ENCODE measurements at places on chromosomes 5 and 9.

GRCh38 chr5:10069637-10070313, 179.9 kb downstream of the ATPSCKMT start:
- no peak for DNase-seq

- DNase-seq, result peak; percentile 60
Observed at GRCh38 chr9:89676281-89676680, 71.5 kb downstream of the GADD45G start.

DNA sequence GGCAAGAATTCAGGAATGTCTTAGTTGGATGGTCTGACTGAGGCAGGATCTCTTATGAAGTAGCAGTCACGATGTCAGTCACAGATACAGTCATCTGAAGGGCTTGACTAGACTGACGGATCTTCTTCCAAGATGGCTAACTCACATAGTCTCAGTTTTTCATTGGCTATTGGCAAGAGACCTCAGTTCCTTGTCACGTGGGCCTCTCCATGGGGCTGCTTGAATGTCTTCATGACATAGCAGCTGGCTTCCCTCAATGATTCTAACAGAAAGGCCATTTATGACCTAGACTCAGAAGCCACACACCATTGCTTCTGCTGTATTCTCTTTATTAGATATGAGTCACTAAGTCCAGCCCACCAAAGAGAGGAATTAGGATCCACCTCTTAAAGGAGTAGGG, 4.7 kb downstream of the APC start:
- no peak for DNase-seq

GRCh38 chr5:107565791-107566767, 104.7 kb downstream of the EFNA5 start:
- DNase-seq, result no peak

DNA sequence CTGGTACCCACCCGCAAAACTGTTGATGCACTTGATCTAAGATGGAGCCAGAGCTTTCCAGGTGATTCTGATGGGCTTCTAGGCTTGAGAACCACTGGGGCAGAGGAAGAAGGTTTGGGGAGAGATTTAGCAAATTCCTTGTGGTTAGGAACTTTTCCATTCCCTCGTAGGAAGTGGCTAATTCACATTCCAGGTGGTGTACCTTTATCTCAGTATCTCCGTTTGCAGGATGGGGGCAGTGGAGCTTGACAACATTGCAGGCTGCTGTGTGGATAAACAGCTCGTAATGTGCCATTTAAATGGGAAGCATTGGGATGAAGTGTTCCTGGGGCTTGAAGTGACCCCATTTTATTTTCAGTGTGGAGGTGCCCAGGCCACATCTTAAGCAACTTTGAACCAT, 172.9 kb upstream of the IL12B start:
- no peak for DNase-seq

GRCh38 chr5:172444110-172444510, 10.2 kb downstream of the SH3PXD2B start:
- no peak for DNase-seq

- no peak for DNase-seq
Observed at GRCh38 chr9:81266674-81267073, 422.7 kb downstream of the TLE1 start.

- no peak for DNase-seq
Observed at GRCh38 chr5:32586276-32586599, 881 bp downstream of the SUB1 start.

All from NCI-H187 treated with DMSO at 0.1 percent for 48 hours (cell line).